ENCODE measurements at places on chromosomes 5 and 9.
A peak's percentile ranks its signal among the peaks of the same experiment; 100 is the strongest.

DNA sequence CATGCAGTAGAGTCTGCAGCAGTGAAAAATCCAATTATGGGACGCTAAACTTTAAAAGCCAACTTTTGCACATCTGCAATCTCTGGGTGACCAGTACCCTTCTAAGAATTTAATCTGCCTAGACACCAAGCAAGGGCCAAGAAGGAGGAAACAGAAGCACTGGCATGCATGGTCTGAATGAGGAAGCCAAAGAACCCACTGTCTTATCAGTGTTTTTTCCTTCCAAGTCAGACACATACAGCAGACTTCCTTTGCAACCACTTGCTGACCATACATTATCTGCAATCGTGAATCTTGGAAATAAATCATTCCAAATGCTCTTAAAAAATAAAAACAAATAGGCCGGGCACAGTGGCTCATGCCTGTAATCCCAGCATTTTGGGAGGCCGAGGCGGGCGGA lies 65.9 kb downstream of the DEPDC1B start:
- DNase-seq = no peak

GRCh38 chr5:151950706-151951105 lies 26.1 kb upstream of the GLRA1 start:
- DNase-seq = peak; percentile 57

- no peak for DNase-seq
These were observed 164.1 kb downstream of the HMHB1 start for GRCh38 chr5:143976055-143976454.

DNA sequence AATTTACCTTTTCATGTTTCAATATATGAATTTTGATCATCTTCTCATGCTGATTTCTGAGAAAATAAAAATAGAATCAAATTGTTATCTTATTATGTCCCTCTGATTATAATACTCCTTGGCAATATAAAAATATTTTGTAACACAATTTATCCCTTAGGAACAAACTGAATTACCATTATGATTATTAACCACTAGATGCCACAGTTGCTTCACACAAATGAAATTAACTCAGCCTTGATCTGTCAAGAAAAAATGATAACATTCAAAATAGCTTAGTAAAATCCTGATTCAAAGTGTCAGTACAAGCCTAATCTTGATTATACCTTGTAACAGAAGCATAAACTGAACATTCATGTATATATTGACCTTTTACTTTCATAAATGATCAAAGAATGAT lies 4.8 kb upstream of the CHSY3 start:
- DNase-seq = no peak

- DNase-seq = no peak
These were observed 202.8 kb upstream of the TAS2R1 start for GRCh38 chr5:9832921-9833320.

GRCh38 chr9:16310278-16311110 lies 560.0 kb downstream of the BNC2 start:
- DNase-seq = no peak

DNA sequence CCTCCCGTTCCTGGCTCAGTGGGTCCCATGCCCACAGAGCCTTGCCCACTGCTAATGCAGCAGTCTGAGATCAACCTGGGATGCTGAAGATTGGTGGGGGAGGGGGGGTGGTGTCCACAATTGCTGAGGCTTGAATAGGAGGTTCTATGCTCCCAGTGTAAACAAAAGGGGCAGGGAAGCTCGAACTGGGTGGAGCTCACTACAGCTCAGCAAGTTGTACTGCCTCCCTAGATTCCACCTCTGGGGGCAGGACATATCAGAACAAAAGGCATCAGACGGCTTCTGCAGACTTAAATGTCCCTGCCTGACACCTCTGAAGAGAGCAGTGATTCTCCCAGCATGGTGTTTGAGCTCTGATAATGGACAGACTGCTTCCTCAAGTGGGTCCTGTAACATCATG lies 885.6 kb upstream of the COX7C start:
- no peak for DNase-seq

- no peak for DNase-seq
These were observed 73.0 kb upstream of the UBTD2 start for GRCh38 chr5:172356527-172356926.

DNA sequence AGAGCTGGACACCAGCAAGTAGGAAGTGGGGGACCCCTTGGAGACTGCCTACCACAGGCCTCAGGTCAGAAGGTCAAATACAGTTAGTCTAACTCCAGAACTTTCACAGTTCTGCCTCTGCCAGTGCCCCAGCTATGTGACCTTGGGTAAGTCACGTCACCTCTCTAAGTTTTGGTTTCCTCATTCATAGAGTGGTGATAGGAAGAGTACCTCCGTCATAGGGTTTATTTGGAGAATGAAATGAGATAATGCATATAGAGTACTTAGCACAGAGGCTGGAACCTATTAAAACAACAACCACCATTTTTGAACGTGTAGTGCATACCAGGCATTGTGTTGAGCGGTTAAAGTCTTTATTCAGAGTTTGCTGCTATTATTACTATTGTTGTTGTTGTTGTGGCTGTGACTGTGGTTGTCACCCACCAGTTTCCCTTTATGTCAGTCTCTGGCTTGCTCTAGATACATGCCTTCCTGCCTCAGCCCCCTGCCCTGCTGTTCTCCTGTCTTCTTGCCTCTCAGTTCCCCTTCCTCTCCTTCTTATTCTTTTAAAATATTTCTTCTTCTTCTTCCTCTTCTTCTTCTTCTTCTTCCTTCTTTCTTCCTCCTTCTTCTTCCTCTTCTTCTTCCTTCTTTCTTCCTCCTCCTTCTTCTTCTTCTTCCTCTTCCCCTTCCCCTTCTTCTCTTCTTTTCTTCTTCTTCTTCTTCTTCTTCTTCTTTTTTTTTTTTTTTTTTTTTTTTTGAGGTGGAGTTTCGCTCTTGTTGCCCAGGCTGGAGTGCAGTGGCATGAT lies 67.8 kb downstream of the RALGPS1 start:
- no peak for DNase-seq

- DNase-seq = peak; percentile 90
These were observed at the start of the genes ERCC8 and NDUFAF2 for GRCh38 chr5:60944904-60945812. Gene ERCC8 (minus strand): TSS chr5:60945070. CDS start chr5:60945008, 62 bp downstream. Gene NDUFAF2 (plus strand): TSS chr5:60945205. CDS start chr5:60945256, 51 bp downstream.

DNA sequence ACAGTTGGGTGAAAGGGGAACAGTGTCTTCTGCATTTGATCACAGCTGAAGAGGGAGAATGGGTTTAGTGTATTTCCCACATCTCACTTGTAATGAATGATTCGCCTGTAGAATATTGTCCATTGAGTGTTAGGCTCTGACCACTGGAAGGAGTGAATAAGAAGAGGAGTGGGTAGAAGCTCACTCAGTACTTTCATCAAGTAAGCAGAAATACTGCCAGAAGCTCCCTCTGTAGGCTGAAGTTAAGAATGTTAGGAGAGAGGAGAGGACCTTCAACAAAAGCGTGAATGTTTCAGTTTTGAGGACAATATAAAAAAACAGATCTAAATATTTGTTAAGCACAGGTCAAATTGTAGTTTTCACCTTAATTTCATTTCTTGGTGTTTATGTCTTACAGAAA lies 27.5 kb downstream of the FSD1L start:
- DNase-seq = no peak

GRCh38 chr9:78601957-78602565 lies 305.1 kb downstream of the PSAT1 start:
- peak; percentile 51 for DNase-seq

GRCh38 chr5:79642210-79642609 lies 30.0 kb downstream of the TENT2 start:
- DNase-seq = no peak

- DNase-seq = no peak
These were observed 223.8 kb upstream of the S1PR3 start for GRCh38 chr9:88767504-88767790.

GRCh38 chr5:17196024-17196423 lies 21.4 kb upstream of the BASP1 start:
- DNase-seq = no peak

GRCh38 chr5:105840800-105841199 lies 1829.9 kb downstream of the EFNA5 start:
- DNase-seq = no peak

- DNase-seq = no peak
These were observed 95.7 kb upstream of the ITGA1 start for GRCh38 chr5:52692039-52692438.

- DNase-seq = no peak
These were observed 43.7 kb downstream of the LURAP1L start for GRCh38 chr9:12818431-12819000.

GRCh38 chr9:91419222-91420191 lies 4.1 kb downstream of the NFIL3 start:
- no peak for DNase-seq

DNA sequence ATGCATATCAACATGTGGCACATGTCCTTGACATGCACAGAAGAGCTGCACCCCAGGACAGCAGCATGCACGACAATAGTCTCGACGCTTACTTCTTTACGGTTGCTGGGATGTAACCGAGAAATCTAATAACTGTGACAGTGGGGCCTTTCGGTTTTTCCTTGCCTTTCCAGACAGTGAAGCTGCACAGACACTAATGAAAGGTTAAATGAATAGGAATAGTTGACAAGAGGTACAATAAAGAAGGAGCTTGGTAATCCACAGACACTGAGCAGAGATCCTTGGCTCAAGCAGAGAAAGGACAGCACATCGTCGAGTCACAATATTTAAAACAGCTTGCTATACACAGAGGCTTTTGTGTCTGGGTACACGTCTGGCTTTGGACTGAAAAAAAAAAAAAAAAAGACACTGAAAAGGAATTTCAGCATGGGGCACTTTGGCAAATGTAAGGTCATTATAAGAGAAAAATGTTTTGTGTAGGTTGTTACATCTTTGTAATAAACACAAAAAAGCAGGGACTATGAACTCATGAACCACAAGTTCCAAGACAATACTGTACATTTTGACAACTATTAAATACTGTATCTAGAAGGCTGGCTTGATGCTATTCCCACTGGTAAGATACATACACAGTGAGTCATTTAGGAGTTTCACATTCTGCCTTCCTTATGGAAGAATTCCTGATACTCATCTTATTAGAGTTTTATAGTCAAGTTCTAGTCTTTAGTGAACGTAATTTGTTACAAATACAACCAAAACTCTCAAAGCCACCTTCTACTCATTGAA lies 5.6 kb downstream of the BNC2 start:
- DNase-seq = no peak

DNA sequence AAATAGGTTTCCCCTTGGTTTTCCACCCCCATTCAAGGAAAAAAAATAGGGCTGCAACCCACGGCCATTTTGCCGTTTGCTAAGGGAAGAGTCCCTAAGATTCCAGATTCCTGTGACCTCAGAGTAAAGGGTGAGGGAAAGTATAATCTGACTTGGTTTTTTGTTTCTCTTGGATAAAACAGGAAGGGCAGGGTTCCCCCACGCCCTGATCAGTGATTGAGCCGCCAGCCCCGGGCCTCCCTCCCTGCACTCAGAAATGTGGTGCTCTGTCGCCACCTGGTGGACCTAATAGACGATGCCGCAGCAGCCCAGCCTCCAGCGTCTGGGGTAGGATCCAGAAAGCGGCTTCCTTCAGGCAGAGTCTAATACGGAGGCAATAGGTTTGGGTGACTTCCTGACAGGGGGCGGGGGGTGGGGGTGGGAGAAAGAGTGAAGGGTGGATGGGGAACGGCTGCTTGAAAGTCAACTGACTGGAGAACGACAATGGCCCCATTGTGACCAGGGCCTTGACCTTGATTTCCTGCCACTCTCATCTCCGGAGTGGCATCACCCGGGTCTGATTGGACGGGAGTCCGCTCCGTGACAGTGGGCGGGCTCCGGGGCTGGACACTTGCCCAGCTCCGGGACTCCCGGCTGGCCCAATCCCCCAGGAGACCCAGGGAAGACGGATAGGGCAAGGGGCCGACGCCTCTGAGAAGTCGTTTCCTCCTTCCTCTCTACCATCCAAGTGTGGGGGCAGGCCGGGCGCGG lies 17.8 kb upstream of the CYSTM1 start:
- peak; percentile 93 for DNase-seq

DNA sequence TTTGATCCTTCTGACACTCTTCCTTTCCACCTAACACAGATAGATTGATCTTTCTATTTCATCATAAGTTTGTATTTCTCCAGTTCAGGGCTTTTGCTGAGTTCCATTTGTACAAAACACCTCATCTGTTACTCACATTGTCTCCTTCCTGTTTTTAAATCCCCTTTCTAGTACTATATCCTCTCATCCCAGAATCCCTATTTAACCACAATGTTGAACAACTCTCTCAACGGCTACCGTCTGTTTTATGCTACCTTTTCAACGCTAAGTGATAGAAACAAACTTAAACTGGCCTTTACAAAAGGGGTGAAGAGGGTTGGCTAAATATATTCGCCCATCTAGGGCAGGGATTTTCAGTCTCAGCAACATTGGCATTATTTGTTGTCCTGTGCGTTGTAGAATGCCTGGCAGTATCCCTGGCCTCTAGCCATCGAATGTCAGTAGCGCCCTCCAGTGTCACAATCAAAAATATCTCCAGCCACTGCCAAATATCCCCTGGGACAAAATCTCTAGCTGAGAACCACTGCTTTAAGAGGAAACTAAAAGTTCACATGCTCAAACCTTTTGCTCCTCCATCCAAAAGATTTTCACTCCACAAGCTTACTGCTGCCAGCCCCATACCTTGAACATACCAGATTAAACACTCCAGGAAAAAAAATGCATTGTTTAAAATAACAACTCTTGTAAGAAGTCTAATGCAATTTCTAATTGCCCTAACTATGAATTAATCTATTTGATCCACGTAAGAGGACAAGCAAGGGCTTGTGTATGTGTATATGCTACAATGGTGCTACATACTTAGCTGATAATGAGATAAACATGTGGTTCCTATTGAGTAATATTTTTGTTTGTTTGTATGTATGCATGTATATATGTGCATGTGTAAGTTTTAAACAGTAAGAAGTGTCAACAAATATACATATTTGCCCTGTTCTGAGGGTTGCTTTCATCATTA lies 344.0 kb downstream of the PTPRD start:
- DNase-seq = peak; percentile 71

- no peak for DNase-seq
These were observed 393.3 kb downstream of the PLK2 start for GRCh38 chr5:58066557-58066956.

DNA sequence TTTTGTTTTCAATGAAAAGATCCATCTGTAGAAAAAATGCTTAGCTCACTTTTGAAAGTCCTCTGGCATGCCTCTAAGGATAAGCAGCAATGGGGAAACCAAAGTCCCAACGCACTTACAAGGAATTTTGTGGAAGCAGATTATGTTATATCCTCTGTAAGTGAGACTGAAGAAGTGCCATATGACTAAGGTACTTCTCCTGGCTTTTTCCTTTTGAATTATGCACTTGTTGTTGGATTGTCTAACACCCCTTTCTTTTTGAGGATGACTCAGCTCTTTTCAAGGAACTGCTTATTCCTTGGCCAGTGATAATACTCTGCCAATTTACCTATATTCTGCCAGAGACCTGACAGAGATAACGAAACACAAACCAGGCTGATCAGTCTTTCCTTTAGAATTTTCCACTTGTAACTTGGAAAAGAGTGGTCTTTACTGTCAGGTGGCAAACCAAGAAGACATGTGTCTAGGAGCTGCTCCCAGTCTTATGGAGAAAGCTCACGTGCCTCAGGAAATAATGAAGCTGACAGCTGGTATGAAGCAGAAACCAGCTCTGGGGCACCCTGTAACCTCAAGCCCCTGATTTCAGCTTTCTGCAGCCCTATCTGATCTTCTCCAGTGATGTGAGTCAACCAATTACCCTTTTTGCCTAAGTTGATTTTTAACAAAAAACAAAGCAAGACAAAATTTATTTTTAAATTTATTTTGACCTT lies 290.8 kb upstream of the FBXL7 start:
- no peak for DNase-seq
